ENCODE measurements at places on chromosomes 5 and 9.
A peak's percentile ranks its signal among the peaks of the same experiment; 100 is the strongest.

GRCh38 chr9:14722391-14723035, at the start of gene CER1:
CER1 (minus strand) TSS chr9:14722733; CDS start chr9:14722672, 61 bp downstream.
- no peak for DNase-seq

GRCh38 chr5:54753034-54753433, 232.4 kb downstream of the ESM1 start:
- no peak for DNase-seq

DNA sequence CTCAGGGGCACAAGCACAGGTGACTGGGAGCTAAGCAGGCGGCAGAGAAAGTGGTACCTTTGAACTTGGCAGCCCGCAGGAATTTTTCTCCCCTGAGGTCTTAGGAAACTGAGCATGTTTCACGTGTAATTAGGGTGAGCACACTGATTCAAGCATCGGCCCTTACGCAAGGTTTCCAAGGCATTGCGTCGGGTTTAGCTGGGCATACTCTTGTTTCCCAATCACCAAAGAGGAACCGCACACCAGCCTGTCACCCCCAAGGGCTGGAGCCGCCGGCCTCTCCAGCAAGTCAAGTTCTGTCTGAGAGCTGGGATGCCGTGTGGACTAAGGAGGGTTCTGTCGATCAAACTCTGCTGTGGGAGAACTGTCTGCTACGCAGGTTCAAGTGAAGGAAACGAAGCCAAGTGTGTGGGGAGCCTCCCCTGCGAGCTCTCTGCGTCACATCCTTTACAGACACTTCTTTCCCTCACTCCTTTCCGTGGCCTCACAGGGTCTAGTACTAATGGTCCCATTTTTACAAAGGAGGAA, 53.0 kb downstream of the ERGIC1 start:
- DNase-seq: peak; percentile 74

DNA sequence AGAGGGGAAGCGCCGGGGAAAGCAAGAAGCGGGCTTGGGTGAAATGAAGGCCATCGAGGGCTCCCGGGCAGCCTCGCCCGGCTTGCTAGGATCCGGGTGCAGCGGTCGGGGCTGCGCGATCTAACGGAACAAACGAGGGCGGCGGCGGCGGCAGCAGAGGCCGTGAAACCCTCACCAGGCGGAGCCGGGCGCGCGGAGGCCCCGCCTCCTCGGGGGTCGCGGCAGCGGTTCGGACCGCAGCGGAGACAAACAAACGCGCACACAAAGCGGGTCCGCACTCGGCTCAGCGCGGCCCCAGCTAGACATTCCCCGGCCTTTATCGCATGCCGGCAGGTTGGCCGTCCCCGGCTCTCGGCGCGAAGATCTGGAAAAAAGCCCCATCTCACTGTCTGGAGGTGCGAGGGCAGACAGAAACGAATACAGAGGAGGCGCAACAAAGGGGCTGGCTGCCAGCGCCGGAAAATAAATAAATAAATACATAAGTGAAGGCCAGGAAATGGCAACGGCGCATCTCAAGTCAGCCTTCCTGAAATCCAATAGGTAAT, 10.5 kb upstream of the TRIM36 start:
- DNase-seq: peak; percentile 59

DNA sequence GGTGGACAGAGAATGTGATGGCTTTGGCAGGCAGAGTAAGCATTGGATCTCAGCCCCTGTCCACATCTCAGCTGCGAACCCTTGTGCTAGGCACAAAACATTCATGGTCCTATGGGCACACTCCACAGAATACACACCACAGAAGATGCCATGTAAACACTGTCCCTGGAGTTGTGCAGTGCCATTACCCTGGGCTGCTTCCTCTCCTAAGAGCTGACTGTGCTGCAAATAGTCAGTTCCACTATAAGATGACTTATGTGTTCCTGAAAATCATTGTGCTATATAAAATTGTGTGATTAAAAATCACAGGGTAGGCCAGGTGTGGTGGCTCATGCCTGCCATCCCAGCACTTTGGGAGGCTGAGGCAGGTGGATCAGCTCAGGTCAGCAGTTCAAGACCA, 31.9 kb upstream of the ATP6V1G1 start:
- no peak for DNase-seq

GRCh38 chr5:76175821-76176403, 92.7 kb downstream of the SV2C start:
- peak; percentile 62 for DNase-seq

- no peak for DNase-seq
These were observed at the start of gene PCDHGC5 for GRCh38 chr5:141488591-141489561. PCDHGC5 (plus strand) TSS chr5:141489081; CDS start chr5:141489241, 160 bp downstream.

DNA sequence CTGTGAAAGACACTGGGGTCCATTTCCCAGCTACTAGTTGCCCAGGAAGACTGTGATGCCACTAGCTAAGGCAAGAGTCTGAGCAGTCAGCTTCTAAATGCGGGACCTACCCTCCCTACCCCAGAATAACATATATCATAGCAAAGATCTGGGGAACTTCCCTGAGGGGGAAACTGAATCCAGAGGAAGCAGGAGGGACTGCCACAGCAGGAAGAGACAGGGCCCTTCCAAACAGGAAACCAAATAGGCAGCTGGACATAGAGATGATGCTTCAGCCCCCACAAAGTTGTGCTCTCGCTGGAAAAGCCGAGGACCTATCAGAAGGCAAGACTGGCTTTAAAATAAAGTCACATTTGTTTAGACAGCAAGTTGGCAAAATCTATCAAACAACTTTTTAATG, 51.1 kb downstream of the KLHL3 start:
- DNase-seq: peak; percentile 46

GRCh38 chr5:125484742-125485641, 738.6 kb upstream of the ZNF608 start:
- peak; percentile 61 for DNase-seq

DNA sequence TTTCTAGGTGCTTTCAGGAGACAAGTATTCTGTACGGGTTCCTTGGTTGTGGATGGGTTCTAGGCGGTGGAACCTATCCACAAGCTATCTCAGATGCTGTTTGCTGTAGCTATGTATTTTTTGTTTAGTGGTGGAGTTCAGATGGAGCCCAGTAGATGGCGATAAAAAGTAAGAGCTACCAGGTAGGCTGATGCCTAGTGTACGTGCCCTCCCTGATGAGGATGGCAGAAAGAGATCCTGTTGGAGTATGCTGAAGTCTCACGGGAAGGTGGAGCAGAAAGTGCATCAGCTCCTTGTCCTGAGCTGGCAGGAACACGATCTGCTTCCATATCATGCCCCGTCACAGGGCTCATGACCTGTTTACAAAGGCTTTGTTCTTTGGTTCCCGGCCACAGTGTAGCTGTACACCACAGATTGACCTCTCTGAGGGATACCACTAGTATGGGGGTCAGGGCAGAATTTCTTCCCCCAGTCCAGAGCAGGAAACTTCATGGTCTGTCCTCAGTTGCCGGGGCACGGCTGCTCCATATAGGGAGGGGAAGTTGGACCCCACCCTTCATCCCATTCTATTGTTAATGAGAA, 12.6 kb upstream of the UGT3A2 start:
- DNase-seq: peak; percentile 75

DNA sequence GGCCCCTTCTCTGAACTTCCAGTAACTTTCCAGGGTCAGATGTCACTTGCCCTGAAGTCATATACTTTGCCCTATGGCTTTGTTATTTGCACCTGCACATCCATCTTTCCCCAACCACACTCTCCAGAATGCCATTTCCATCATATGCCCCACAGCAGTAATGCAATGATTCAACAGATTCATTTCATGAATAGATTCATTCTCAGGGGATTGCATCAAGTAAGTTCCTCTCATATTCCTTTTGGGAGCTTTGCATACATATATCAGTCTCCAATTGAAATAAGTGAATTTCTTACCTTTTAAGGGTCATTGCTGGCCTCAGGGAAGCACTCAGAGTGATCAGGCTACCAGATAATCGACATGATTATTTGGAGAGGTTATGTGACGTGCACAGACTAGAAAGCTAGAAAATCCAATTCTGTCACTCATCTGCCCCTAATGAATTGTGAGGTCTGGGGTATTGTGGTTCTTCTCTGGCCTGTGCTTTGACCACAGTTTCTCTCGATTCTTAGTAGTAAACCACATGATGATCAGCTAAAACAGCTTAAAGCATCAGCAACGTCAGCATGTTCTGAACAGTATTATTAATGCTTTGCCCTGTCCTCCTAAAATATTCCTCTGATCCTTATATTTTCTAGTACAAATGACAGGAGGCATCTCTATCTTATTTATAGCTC, 179.9 kb downstream of the ATPSCKMT start:
- DNase-seq: no peak

DNA sequence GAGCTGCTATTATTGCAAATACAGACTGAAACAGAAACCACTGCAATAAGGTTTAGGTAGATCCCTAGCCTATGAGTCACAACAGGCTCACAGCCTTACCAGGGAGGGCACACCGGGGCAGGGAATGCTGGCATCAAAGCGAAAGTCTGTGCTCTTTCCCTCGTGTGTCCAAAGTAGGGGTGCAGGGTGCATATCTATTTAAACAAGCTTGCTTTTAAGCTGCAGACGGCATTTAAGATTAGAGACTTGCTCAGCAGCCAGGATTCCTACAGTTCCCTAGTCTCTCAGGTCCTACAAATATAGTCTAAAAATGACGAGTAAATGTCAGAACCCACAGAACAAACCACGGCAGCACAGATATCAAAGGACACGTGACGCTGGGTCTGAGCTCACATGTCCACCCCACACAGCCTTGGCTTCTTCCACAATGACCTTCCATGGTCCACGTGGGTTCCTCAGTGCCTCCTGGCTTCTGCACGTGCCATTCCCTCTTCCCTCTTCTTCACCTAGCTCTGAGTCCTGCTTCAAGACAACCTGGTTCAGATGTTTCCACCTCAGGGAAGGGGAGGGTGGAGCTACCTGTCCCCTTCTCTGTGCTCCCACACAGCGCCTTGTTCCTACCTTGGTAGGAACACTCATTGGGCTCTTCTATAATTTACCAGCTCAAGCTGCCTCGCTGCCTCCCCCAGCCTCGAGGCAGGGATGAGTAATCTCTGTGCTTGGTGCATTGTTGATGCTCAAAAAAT, 193.2 kb downstream of the MAPKAP1 start:
- peak; percentile 76 for DNase-seq

- no peak for DNase-seq
These were observed 65.4 kb upstream of the ERCC6L2 start for GRCh38 chr9:95810133-95810532.

- no peak for DNase-seq
These were observed 2.8 kb upstream of the HBEGF start for GRCh38 chr5:140349244-140349643.

DNA sequence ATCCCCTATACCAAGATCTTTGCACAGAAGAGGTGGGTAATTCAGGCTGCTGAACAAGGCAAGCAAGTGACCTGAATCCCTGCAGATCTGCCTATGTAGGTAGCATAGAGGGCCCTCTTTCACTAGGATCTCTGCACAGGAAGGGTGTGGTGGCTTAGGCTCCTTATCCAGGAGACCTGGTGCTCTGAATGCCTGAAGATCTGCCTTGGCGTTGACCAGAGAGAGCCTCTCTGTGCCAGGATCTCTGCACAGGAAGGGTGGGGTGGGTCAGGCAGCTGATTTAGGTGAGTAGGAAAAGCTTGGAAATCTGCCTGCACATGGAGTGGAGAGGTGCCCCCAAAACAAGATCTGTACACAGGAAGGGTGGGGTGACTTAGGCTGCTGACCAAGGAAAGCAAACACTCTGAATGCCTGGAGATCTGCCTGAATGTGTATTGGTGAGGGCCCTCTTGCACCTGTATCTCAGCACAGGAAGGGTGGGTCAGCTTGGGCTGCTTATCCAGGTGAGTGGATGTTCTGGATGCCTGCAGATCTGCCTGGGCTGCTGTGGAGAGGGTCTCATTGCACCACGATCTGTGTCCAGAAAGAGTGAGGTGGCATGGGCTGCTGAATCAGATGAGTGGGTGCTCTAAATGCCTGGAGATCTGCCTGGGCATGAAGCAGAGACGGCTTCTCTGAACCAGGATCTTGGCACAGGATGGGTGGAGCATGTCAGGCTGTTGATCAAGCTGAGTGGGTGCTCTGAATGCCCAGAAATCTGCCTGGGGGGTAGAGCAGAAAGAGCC, 365.9 kb downstream of the DMAC1 start:
- DNase-seq: no peak

DNA sequence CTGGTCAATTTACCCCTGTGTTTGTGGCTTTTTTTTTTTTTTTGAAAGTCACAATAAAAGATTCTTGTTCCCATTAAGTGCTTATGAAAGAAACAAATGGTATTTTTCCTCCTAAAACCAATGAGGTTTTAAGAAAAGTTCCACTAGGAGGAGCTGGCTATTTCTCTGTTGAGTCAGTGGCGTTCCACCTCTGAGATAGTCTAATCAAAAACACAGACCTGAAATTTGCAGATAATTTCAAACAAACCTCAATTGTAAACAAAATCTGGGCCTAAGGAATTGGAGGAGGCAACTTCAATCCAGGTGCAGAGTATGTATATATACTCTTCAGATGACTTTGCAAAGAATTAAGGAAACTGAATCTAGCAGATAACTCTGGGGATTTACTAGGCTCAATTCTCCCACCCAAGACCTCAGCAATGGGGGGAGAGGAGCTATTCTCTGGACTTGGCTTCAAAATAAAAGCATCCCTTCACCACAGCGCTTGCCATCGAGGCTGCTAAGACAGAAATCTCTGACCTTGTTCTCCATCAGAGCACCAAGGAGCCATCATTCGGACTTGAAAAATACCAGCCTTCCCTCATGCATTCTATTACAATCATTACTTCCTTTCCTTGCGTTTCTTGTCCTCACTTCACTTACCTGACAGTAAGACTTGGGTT, 52.4 kb downstream of the FANCC start:
- peak; percentile 52 for DNase-seq

DNA sequence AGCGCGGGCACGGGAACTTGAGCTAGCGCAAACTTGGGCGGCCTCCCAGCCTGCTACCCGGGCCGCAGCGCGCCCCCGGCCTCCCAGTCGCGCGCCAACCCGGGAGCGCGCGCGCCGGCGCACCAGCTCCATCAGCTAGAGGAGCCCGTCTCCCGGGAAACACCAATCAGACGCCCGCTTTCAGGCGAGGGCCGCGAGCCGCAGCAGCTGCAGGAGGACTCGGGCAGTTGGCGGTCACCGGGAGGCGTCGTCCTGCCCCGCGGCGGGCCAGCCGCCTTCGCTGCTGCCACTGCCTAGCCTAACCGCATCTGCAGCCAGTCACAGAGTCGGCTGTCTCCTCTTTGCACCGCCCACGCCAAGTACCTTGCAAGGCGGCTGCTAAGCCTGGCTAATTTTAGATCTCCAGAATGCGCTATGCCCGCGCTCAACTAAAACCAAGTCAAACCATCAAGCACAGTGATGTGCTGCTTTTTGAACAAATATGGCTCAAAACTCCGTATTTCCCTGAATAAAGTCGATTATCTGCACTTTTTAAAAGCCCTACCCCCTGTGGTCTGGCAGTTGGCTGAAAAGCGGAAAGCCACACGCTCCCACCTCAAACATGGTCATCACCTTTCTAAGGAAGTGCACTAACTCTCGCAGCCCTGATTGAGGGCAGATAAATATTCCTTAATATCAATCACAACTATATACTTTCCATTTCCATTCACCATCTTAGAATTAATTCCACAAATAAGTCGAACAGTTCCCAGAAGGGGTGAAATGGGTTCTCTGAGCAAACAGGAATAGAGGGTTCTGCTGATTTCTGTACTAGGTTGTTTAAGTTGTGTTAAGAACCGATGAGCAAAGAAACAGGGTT, 221.8 kb downstream of the MEF2C start:
- DNase-seq: peak; percentile 52

GRCh38 chr5:89758146-89758545, 651.4 kb downstream of the CETN3 start:
- no peak for DNase-seq
